ENCODE measurements at places on chromosomes 6 and 20.

DNA sequence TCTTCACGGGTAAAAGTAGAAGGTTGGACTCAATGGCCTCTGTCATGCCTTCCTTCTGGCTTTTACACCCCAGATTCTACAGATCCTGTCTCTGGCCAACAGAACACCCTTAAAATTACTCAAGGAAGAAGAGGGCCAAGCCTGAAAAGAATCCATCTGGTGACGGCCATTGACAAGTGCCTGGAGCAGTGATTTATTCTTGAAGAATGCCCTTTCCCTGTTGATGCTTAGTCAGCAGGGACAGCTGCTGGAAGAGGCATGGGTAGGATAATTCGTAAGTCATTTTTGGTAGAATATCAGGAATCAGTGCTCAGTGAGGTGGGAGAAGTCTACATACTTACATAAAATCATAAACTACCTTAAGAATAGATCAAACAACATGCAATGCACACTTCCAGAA, 397.9 kb downstream of the SAMD5 start:
- DNase-seq, result no peak

GRCh38 chr6:147205690-147206600, 1.7 kb downstream of the STXBP5 start:
- no peak for DNase-seq

GRCh38 chr6:149831308-149831820, 32.8 kb downstream of the LRP11 start:
- no peak for DNase-seq

DNA sequence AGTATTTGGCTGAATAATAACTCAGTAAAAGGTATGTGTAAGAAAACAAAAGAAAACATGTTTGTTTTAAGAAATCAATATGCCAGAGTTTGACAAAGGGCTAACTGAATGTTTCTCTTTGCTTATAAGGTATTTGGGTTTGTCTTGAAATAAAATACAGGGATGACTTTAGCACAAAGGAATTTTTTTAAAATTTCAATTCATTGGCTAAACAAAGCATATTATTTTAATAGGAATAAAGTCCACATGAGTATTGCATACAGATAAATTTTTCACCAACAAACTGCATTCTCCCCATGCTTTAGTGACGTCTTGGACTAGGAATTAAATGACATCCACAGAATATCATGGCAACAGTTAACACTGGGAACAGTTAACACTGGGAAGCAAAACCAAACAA, 480.0 kb upstream of the JAG1 start:
- peak; percentile 50 for DNase-seq

DNA sequence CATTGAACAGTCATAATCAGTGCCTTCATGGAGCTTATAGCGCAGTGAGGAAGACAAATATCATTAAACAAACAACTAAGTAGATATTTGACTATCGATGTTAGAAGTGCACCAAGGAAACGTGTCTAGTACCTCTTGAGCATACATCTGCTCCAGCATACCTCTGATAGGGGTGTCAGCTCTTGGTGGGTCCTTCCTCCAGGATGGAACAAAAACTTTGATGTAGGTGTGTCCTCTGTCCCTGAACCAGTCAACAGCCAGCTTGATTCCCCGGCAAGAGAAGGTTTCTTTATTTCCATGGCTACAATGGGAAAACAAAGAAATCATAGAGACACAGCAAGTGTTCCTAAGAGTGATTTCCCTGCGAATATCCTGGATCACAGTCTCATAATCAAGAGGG, 23.1 kb downstream of the ZC3H12D start:
- DNase-seq, result no peak

GRCh38 chr6:18126121-18126520, 3.6 kb upstream of the NHLRC1 start:
- no peak for DNase-seq

- DNase-seq, result no peak
Observed at GRCh38 chr6:161884782-161885181, 610.9 kb upstream of the AGPAT4 start.

GRCh38 chr6:167409079-167409478, 84.2 kb downstream of the TTLL2 start:
- no peak for DNase-seq

- DNase-seq, result no peak
Observed at GRCh38 chr6:151738267-151738666, 69.2 kb upstream of the ESR1 start.

- no peak for DNase-seq
Observed at GRCh38 chr6:158512809-158513208, 47.1 kb upstream of the TMEM181 start.

All from BJ (cell line).